ENCODE measurements at places on chromosomes 1 and 21.

GRCh38 chr1:152539901-152540300 is 25.6 kb downstream of the CRCT1 start:
- DNase-seq, result no peak

- no peak for DNase-seq
Measured at GRCh38 chr1:20885121-20885520, 98.0 kb upstream of the HP1BP3 start.

DNA sequence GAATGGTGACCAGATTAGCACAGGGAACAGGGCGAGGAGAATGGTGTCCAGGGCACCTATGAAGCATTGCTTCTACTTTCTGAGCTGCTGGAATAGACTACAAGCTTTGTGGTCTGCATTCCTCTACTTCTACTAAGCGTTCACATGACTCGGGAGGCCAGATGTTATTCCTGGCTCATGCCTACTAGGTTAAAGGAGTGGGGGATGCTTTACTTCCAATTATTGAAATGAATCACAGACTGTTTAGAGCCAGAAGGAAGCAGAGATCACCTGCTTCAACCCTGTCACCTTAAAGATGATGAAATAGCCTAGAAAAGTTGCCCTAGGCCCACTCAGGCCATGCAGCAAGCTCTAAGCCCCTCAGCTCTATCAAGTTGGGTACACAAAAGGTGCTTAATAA is 633.5 kb downstream of the KIF26B start:
- DNase-seq, result no peak

DNA sequence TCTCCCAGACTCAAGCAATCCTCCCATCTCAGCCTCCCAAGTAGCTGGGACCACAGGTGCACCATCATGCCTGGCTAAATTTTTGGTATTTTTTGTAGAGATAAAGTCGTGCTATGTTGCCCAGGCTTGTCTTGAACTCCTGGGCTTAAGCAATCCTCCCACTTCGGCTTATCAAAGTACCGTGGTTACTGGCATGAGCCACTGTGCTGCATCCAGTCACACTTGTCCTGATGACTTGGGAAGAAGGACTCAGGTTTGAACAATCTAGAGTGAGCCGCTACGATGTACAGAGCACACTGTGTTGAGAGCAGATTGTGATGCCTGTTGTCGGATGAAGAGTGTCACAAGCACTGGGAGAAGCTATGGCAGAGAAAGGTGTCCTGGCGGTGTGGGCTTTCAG is 27.2 kb downstream of the RNF187 start:
- DNase-seq, result no peak

DNA sequence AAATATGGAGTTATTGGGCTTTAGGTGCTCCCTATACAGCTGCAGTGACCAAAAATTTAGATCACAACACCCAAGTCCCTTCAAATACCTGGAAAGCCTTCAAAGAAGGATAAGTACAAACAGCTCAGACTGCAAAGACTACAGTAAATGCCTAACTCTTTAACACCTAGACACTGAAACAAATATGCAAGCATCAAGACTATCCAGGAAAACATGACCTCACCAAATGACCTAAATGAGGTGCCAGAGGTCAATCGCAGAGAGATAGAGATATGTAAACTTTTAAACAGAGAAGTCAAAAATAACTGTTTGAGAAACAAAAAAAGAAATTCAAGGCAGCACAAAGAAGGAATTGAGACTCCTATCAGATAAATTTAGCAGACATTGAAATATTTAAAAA is 753.8 kb upstream of the B3GALT2 start:
- no peak for DNase-seq

DNA sequence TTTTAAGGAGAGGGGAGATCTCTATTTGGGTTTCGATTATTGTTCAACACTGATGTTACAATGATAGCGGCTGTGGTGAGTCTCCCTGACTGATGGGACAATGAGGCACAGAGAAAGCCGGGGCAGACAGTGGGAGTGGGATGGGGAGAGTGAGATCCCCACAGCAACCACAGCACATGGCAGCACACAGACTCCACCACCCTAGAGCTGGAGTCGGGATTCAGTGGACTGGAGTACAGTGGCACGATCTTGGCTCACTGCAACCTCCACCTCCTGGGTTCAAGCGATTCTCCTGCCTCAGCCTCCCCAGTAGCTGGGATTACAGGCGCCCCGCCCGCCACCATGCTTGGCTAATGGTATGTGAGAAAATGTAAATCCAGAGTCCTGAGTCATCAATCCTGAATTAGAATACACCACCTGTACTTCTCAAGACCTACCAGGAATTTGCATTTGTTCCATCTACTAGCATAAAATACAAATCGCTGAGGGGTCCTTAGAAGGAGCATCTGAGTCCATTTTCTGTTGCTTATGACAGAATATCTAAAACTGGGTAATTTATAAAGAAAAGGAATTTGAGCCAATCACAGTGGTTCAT is 125.8 kb downstream of the TOMM20 start:
- DNase-seq, result no peak

DNA sequence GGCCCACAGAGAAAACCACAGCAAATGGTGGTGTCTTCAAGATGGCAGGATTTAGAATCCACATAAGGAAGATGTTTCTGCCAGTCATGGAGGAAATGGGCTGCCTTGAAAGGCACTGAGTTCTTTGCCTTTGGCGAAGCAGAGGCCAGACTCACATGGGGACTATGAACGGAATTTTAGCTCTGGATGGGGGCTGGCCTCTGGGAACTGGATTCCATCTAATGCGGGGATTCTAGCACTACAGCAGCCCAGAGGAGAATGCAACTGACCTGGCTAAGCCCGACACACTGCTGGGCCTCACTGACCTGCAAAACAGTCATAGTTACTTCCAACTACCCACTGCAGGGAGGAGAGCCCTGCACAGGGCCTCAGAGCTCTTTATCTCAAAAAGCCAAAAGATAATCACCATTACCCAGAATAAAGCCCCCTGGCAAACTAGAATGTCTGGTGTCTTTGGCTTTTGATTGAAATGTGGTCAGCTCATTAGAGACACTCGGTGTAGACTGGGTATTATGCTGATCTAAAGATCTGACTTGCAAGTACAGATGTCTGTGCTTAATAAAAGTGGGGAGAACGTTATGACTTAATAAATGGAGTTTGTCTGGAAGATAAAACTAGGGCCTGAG is 11.6 kb downstream of the HCRTR1 start:
- no peak for DNase-seq

- no peak for DNase-seq
Measured at GRCh38 chr1:50959303-50959912, 659 bp downstream of the FAF1 start.

DNA sequence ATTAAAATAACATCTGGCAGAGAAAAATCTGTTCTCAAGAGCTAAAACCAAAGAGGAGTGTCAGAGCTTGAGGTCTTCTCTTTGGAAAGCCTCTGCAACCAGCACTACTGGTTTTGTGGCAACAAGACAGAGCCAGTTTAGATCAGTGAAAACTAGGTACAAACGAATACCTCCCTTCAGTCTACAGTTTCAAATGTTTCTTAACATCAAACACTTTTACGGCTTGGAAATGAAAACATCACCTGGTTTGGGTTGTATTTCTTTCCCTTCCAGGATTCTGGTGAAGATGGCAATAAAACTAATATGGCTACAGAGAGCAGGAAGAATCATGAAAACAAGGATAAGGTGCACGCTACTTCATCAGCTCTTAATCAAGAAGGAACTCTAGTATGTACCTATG is 339.4 kb upstream of the ESRRG start:
- DNase-seq, result no peak

DNA sequence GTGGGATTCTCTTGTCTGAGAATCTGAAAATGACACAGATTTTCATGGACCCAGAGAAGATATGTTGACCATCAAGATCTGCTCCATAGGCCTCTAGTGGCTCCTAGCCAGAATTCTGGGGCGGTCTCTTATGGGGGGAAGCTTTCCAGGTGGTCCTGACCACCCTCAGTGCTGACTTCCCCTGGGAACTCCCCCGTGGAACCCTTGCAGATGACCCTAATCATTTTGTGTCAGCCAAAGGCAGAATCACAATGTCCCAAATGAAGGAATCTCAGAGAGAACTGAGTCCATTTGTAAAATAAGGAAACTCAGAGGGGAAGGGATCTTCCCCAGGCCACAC is 3.6 kb downstream of the HEYL start:
- no peak for DNase-seq

DNA sequence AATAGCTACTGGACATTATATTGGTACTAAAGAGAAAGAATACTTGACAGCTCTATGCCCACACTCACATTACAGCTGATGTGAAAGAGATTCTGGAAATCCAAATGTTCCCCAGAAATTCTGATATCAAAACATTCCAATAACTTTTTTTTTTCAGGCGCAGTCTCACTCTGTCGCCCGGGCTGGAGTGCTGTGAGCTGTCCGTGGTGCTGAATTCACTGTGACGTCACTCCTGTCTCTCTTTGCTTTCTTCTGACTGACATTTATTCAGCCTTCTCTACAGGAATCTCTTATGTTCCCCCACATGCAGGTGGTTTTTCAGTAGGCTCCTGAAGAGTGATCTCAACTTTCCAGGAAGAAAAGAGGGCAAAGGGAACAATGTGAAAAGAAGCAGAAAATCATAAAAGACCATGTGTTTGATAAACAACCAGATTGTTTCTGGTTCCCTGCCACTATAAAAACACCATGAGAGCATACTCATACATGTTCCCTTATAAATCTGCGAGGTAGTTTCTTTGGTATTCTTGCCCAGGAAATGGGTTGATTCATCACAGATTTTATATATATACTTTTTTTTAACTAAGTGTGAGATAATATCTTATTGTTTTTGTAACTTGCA is 6.2 kb downstream of the S100A7A start:
- DNase-seq, result peak; percentile 15

GRCh38 chr1:37158113-37158749 is 123.9 kb upstream of the GRIK3 start:
- DNase-seq, result no peak

DNA sequence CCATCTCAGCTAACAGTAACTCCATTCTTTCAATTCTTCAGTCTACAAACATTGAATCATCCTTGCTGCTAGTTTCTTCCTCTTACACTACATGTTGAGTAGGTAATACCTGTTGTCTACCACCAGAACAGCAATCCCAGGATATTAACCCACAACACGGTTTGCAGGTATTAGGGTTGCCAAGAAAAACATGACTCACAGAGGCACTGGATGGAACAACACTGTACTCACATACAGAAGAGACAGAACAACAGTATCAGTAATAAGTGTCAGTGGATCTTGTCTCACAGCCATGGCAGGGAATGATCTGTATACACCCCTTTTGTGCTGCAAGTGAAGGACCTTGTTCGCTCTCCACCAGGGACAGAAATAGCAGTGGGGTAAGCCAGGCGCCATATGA is 212.1 kb downstream of the GPR52 start:
- no peak for DNase-seq

- no peak for DNase-seq
Measured at GRCh38 chr1:212794561-212795014, 2.9 kb downstream of the TATDN3 start.

- DNase-seq, result no peak
Measured at GRCh38 chr21:17370916-17371315, 141.9 kb upstream of the CXADR start.

DNA sequence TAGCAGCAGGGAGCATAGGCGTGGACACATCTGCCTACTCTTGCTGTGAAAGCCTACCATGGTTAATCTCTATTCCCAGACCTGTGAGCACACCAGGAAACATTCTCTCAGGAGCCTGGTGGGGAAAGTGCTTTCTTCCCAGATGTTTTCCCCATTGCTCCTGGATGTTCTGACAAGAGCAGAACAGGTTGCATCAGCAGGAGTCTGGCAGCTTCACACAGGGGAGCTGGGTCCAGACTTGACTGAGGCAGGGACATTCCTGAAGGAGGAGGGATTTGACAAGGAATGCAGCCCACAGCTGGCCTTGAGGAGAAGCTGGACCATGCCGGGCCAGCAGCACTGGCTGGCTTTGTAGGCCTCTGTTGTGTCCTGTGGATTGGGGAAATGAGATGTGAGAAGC is 21.0 kb upstream of the ARTN start:
- DNase-seq, result no peak

- DNase-seq, result no peak
Measured at GRCh38 chr1:107600607-107601160, 364.3 kb downstream of the VAV3 start.

- DNase-seq, result no peak
Measured at GRCh38 chr1:75345538-75346292, 211.5 kb downstream of the LHX8 start.

DNA sequence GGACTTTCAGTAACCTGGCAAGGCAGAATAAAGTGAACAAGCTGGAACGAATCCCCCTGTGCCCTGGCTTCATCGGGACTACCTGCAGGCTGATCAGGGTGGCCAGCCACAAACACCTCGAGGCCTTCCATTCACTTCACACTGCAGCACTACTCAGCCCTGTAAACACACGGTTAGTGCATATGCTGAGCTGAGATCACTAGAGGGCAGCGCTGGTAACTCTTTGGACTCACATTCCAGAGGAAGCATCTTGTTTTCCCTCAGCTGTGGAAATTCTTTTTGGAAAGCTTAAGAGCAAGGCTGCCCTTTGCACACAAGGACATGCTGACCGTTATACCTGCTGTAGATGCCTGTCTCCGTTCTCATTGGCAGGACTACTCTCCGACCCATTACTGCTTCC is 32.1 kb downstream of the PCSK9 start:
- DNase-seq, result no peak

GRCh38 chr21:32599091-32599490 is 13.1 kb downstream of the CFAP298 start:
- no peak for DNase-seq

GRCh38 chr1:62356257-62356835 is 37.1 kb upstream of the KANK4 start:
- DNase-seq, result no peak

- DNase-seq, result no peak
Measured at GRCh38 chr21:33985117-33986050, 69.8 kb upstream of the ATP5PO start.

GRCh38 chr1:232921381-232921780 is 29.0 kb upstream of the NTPCR start:
- DNase-seq, result no peak

GRCh38 chr1:156655151-156655903 is 13.4 kb downstream of the BCAN start:
- no peak for DNase-seq

GRCh38 chr1:17950728-17951127 is 156.9 kb upstream of the IGSF21 start:
- no peak for DNase-seq

DNA sequence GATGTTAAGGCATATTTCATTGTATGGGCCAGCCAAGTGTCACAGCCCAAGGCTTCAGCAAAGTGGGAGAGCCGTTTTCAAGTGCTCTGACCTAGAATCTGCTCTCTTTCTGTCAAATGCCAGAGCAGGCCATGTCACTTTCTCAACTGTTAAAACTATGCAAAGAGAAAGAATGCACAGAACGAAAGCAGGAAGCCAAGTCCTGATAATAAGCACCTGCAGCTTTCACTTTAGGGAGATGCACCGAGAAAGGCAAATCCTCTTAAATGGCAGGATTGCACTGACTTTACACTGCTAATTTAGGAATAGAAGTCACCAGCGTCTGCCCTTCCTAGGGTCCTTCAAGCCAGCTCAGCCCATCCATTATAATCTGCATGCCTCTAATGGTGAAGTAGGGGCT is 49.2 kb upstream of the NTPCR start:
- DNase-seq, result no peak

Measured in stimulated activated CD4-positive, alpha-beta T cell treated with anti-CD3 and anti-CD28 coated beads, Interleukin-15, amount 100 ng/mL, for 1 hour (primary cell).